ENCODE measurements at places on chromosomes 12 and 14.

- peak; percentile 59 for DNase-seq
These were observed 98.6 kb downstream of the NT5DC3 start for GRCh38 chr12:103742349-103742932.

DNA sequence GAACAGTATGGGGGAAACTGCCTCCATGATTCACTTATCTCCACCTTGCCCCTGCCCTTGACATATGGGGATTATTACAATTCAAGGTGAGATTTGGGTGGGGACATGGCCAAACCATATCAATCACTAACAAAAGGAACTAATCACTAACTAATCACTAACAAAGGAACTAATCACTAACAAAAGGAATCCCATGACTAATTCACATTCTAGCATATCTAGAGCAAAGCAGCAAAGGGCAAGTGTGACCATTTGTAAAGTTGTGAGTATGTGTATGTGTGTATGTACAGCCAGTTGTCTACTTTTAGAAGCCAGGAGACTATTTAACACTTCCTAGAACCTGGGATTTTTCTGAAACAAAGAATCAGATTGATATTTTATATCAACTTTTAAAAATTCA is 30.9 kb upstream of the PCED1B start:
- no peak for DNase-seq

- DNase-seq = no peak
These were observed 2.8 kb downstream of the MED21 start for GRCh38 chr12:27025116-27025515.

DNA sequence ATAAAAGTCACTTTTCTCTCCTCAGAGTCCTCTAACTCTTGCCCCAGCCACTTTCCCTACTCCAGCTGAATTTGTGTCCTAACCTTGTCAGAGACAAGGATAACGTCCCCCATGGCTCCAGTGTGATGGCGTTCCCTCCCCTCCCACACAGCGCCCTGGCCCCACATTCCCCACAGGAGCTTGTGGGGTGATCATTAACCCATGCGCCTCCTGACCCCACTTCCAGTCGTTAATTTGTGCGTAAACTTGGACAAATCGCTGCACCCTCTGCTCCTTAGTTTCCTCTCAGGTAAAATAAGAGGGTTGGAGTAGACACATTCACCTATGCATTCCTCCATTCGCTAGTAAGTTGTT is 22.9 kb upstream of the BCDIN3D start:
- DNase-seq = no peak

DNA sequence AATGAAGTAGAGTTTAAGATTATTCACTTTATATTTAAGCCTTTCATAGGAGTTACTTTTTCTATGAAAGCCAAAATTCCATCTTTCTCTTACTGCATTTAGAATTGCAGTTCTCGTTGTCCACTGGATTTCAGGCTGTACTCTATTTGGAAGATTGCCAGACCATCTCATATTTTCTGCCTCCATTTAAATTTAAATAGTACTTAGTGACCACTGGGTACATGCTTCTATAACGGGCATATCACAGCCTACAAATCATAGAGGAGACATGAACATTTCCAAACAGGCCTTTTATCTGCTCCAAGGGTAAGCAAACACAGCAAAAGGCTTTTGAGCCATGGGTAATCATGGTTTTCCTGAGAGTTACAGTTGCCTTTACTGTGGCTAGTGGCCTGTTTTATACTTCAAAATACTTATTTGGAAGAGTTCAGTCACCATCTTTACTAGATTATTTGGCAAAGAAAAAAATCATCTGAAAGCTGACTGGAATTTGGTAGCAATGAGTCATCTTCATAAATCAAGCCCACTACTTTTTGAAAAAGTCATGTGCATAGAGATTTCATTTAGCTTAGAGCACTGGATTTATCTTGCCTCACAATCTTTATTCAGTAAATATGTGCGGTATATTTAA is 15.7 kb downstream of the ANO6 start:
- peak; percentile 54 for DNase-seq

Data from MCF 10A (cell line).